ENCODE measurements at places on chromosomes 1 and 21.

- no peak for DNase-seq
Measured at GRCh38 chr1:3922851-3923250, 22.8 kb upstream of the C1orf174 start.

DNA sequence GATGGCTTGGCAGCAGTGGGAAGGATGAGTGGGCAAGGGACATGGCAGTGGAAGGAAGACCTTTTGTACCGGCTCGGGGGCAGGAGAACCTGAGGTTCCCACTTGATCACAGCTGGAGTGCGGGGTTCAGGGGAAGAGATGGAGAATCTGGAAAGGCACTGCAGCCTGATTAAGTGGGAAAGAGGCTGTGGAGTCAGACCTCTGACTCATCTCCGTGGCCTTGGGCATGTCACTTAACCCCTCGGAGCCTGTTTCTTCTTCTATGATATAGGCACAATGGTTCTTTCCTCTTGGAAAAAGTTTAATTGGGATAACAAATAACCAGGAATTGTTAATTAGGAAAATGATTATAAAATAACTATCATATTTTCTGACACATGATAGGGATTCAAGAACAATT is 13.1 kb upstream of the TMEM61 start:
- no peak for DNase-seq

DNA sequence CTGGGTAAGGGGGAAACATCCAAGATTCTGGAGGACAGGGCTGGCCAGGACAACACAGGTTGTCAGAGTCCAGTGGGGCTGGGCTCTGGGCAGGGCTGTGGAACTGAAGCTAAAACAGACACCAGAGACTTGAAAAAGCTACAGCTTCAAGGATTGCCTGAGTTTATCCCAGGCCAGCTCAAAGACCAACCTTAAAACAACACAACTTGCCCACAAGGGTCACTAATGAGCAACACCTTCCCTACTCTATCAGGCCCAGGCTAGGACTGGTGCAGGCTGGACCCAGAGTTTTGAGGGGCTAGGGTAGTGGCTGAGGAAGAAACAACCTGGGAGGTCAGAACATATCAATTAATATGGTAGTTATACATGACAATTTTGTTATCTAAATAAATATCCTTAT is 160.7 kb downstream of the SLC45A1 start:
- DNase-seq, result no peak

- no peak for DNase-seq
Measured at GRCh38 chr1:240116831-240117769, 25.4 kb downstream of the FMN2 start.

- DNase-seq, result no peak
Measured at GRCh38 chr1:201020040-201020591, 3.4 kb downstream of the KIF21B start.
